ENCODE measurements at places on chromosomes 1 and 21.

DNA sequence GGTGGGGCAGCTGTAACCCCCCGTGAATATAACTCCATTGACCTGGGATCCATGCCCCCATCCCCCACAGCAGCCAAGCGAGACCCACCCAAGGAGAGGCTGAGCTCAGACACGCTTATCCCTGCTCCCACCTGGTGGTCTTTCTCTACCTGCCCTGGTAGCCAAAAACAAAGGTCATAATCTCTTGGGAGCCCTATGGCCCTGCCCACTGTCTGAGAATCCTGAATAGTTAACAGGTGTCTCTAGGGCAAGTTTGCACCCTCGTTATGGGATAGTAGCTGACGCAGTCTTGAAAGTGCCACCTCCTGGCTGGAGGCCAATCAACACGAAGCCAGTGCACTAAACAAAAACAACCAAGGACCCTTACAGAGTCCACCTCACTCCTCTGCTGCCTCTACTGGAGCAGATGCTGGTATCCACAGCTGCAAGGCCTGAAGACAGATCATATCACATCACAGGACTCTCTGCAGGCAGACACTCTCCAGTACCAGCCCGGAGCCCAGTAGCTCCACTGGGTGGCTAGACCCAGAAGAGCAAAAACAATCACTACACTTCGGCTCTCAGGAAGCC is 134.3 kb upstream of the C1orf174 start:
- no peak overlapping the region for H3K27ac ChIP-seq
- no peak for DNase-seq
- no peaks in the 10 kb centered on the region for H3K27me3 ChIP-seq
- no peak overlapping the region for H3K4me3 ChIP-seq
- no peaks in the 10 kb centered on the region for H3K4me1 ChIP-seq

DNA sequence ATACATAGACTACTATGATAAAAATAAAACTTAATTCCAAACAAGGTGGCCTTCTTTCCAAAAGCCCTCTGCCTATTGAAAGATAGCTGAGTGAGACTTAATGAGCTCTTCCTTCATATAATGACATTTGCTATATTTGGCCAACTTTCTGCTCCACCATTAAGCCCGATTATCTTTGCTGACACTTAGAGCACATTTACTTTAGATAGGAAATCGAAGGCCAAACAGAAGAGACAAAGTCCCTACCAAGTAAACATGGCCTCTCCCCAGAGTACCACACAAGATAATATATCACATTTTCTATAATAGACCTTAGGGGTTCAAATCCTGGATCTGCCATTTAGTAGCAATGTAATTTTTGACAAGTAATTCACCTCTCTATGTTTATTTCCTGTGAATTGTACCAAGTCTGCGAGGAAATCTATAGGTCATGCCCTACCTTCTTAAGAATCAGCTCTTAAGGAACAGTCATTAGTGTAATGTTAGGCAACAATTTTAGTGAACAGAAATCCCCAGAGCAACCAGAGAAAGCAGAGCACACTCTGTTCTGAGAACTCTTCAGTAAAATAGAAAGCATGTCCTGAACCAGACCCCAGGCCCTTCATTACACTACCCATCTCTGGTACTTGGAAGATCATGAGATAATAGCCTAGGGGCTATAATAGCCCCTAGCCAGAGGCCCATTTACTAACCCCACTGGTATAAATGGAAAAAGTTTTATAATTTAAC is 17.3 kb upstream of the COA6 start:
- peak overlapping the region; percentile 30 for H3K27ac ChIP-seq
- H3K36me3 ChIP-seq, result peaks cover 2% of the 10 kb centered on the region
- H3K27me3 ChIP-seq, result peaks cover 15% of the 10 kb centered on the region
- H3K4me1 ChIP-seq, result peaks cover 21% of the 10 kb centered on the region
- no peak for DNase-seq

- no peak for DNase-seq
- H3K4me1 ChIP-seq, result peaks cover 71% of the 10 kb centered on the region
- H3K4me3 ChIP-seq, result peak overlapping the region; percentile 76
- peaks cover 1% of the 10 kb centered on the region for H3K36me3 ChIP-seq
- peak overlapping the region; percentile 62 for H3K27ac ChIP-seq
These were observed 4.3 kb upstream of the LHX9 start for GRCh38 chr1:197912739-197913494.

DNA sequence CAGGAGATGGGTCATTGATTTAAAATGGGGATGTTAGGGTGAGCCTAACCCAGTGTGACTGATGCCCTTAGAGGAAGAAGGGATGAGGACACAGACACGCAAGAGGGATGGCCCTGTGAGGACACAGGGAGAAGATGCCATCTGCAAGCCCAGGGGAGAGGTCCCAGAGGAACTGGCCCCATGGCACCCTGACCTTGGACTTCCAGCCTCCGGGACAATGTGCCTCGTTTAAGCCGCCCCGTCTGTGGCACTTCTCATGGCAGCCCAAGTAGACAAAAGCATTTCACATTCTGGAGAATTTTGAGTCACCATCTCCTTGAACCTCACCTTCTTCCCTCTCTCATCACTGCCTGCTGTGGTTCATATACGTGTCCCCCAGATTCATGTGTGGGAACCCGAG is 20.1 kb upstream of the PCBP3 start:
- no peaks in the 10 kb centered on the region for H3K36me3 ChIP-seq
- H3K4me3 ChIP-seq, result no peak overlapping the region
- peaks cover 18% of the 10 kb centered on the region for H3K27me3 ChIP-seq
- no peaks in the 10 kb centered on the region for H3K4me1 ChIP-seq

DNA sequence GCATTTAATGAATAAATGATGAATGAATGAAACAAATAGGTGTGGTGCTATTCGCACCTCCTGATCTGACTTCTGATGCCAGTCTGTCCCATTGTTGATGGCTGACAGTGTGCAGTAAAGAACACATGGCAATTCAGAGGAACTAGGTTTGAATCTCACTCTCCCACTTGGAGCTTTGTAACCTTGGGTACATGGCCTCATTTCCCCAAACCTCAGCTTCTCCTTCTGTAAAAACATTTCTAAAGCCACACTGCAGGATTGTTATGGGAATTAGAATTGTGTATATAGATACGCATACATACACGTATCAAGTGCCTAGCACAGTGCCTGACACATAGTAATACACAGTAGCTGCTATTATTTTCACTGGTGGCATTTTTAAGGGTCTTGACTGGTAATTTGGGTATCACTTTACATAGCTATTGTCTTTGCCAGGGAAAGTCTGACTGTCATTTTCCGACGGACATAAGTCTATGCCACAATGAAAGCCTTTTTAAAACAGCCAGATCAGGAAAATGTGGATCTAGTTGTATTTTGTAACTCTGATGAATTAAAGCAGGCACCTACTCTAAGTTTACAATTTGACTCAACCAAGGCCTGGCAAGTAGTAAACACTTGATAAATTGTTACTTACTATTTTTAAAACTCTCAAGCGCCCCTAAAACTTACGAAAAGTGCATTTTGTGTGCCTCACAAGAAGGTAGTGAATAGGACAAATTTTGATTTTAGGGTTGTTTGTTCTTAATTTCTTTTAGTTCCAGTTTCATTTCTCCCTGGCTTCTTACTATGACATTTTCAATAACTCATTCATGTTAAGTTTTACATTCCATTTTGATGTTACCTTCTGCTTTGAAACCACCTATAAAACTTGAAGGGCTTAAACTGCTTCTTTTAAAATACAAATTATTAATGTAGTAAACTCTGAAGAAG is 164.4 kb downstream of the SDCCAG8 start:
- H3K27me3 ChIP-seq, result no peaks in the 10 kb centered on the region
- H3K27ac ChIP-seq, result no peak overlapping the region
- H3K4me3 ChIP-seq, result no peak overlapping the region
- DNase-seq, result no peak
- peaks cover 59% of the 10 kb centered on the region for H3K4me1 ChIP-seq
- H3K36me3 ChIP-seq, result peaks cover 14% of the 10 kb centered on the region

- H3K36me3 ChIP-seq, result no peaks in the 10 kb centered on the region
- peak overlapping the region; percentile 93 for H3K4me3 ChIP-seq
- peaks cover 26% of the 10 kb centered on the region for H3K27me3 ChIP-seq
- peak overlapping the region; percentile 91 for H3K27ac ChIP-seq
- H3K4me1 ChIP-seq, result peaks cover 47% of the 10 kb centered on the region
- no peak for DNase-seq
These were observed 881 bp downstream of the USP25 start for GRCh38 chr21:15730484-15731242.

DNA sequence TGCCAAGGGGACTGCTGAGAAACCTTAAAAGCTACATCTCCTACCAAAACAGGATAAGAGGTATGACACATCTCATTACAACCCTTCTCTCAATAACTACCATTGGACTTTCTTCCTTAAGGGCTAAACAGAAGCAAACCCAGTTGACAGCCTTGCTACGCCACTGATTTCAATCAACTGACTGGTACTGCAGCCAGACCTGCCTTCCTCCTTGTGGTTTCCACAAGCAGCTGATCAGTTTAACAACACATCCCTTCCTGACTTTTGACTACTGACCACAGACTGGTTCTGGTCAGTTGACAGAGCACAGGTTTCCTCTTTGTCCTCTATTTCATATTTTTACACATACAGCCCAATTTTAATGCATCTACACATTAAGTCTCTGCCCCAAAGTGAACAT is 108.8 kb downstream of the ADAMTS1 start:
- no peak overlapping the region for H3K27ac ChIP-seq
- no peak for DNase-seq
- H3K36me3 ChIP-seq, result no peaks in the 10 kb centered on the region
- H3K4me1 ChIP-seq, result no peaks in the 10 kb centered on the region
- H3K4me3 ChIP-seq, result no peak overlapping the region
- H3K27me3 ChIP-seq, result peaks cover 2% of the 10 kb centered on the region

- no peak overlapping the region for H3K27ac ChIP-seq
- no peak overlapping the region for H3K4me3 ChIP-seq
- H3K36me3 ChIP-seq, result no peaks in the 10 kb centered on the region
- no peak for DNase-seq
- H3K27me3 ChIP-seq, result peaks cover 2% of the 10 kb centered on the region
These were observed 207.6 kb upstream of the NFIA start for GRCh38 chr1:60874718-60875117.

DNA sequence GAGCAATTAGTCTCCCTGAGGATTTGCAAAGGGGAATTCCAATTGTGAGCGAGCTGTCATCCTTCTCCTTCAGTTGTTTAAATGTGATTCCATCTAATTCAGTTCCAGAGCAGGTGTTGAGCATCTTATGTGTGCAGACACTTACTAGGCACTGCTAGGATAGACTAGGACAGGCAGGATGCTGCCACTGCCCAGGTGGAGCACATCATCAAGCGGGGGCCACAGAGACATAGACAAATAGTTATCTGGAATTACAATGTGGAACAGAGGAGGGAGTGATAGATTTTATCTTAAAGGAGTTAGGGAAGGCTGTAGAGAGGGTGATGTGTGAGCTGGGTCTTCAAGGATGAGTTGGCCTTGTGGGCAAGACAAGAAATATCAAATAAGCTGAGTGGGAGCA is 55.9 kb downstream of the CDC7 start:
- peaks cover 89% of the 10 kb centered on the region for H3K4me1 ChIP-seq
- peak overlapping the region; percentile 83 for H3K27ac ChIP-seq
- no peaks in the 10 kb centered on the region for H3K27me3 ChIP-seq

DNA sequence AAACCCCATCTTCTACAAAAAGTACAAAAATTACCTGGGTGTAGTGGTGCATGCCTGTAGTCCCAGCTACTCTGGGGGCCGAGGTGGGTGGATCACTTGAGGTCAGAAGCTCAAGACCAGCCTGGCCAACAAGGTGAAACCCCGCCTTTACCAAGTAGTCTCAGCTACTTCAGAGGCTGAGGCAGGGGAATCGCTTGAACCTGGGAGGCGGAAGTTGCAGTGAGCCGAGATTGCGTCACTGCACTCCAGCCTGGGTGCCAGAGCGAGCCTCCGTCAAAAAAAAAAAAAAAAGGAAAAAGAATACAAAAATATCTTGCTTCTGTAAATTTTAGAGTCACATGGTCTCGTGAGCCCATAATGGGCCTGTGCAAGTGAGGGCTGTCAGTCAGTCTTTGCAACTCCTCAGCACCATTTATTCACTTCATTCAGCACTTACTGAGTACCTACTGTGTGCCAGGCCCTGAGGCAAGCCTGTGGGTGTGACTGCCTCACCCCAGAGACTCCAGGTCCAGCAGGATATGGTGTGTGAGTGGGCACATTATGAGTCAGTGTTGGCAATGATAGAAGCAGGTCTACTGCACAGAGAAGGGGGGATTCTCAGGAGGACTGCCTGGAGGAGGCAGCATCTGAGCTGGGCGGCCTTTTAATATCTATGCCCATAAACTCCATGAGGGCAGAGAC is 46.8 kb upstream of the TARDBP start:
- H3K27me3 ChIP-seq, result peaks cover 40% of the 10 kb centered on the region
- no peak for DNase-seq
- H3K4me3 ChIP-seq, result no peak overlapping the region
- H3K4me1 ChIP-seq, result peaks cover 20% of the 10 kb centered on the region

DNA sequence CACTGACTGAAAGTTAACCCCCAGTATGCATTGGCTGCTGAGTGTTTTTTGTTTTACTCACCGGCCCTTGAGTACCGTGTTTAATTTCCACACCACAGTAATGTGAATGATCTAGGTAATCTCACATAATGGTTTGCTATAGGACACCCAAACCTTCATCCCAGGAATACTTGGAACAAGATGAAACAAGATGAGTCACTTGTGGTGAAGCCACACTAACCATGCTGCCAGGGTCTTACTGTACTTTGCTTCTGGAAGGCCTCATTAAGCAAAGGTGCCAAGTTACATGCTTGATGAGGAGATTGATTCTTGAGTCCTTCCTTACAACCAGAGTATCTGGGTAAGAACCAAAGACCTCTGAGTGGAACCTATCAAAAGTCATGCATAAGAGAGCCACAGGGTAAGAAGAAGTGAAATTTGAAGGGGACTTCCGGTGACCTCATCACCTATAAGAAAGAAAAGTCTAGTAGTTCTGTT is 163.3 kb downstream of the NRIP1 start:
- H3K36me3 ChIP-seq, result no peaks in the 10 kb centered on the region
- H3K4me3 ChIP-seq, result no peak overlapping the region
- H3K4me1 ChIP-seq, result peaks cover 26% of the 10 kb centered on the region
- no peak for DNase-seq
- no peak overlapping the region for H3K27ac ChIP-seq

- peaks cover 11% of the 10 kb centered on the region for H3K4me1 ChIP-seq
- no peak for DNase-seq
- H3K27ac ChIP-seq, result peak overlapping the region; percentile 66
- H3K36me3 ChIP-seq, result peaks cover 12% of the 10 kb centered on the region
- H3K4me3 ChIP-seq, result no peak overlapping the region
These were observed 5.4 kb downstream of the PAX7 start for GRCh38 chr1:18635891-18636595.

DNA sequence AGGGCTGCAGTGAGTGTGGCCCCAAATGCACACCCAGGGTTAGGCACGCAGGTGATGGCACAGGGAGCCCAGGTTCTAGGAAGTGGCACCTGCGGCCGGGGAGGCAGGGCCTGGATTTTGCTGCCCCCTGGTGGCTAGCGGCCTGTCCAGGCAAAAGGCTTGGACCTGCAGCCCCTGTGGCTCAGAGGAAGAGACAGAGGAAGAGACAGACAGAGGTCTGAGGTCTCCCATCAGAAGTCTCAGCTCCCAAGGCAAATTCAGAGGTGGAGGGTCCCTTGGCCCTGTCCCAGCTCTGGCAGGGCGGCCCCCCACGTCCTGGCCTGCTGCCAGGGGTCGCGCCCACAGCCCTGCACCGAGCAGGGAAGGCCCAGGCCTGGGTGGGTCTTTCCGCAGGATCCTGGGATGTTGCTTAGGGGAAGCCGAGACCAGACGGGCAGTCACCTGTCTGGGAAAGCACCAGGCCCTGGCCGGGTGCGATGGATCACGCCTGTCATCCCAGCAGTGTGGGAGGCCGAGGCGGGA is 8.0 kb upstream of the TNFRSF14 start:
- peak; percentile 71 for DNase-seq
- H3K36me3 ChIP-seq, result no peaks in the 10 kb centered on the region
- peak overlapping the region; percentile 91 for H3K4me3 ChIP-seq
- peak overlapping the region; percentile 99 for H3K27ac ChIP-seq
- H3K4me1 ChIP-seq, result peaks cover 7% of the 10 kb centered on the region
